ENCODE measurements at places on chromosomes 5 and 9.

- DNase-seq: no peak
Measured at GRCh38 chr5:60143942-60144549, 250.5 kb upstream of the PDE4D start.

DNA sequence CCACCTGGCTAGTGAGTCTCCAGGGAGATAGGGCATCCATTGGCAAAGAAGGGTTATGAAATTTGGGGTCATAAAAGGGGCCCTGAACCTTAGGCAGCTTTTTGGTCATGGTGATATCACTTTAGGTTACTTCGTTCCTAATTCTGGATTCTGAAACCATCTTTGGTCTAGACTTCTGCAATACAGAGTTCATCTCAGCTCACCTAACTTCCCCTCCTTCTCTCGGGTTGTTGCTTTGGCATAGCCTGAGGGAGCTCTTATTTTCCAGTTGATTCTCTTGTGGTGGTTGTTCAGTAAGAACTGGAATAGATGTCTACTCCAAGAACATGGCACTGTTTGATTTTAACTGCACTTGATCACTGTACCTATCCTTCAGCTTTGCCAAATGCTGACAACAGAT is 148.9 kb upstream of the RUSC2 start:
- no peak for DNase-seq

DNA sequence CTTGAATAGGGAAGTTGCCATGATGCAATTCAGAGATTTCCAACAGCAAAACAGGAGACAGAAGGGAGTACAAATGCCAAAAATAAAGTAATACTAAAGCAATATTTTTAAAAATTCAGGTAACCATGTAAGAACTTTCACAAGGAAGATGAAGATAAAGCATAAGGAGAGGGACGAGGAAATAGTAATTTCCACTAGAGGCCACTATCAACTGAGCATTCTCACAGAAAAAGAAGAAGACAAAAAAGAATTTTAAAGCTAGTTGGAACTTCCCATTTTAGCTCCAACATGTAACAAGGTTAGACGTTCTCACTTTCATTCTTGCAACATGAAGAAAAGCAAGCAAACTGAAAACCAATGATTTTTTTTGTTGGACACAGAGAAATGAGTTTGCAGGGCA is 779.9 kb upstream of the CDH6 start:
- DNase-seq: no peak

DNA sequence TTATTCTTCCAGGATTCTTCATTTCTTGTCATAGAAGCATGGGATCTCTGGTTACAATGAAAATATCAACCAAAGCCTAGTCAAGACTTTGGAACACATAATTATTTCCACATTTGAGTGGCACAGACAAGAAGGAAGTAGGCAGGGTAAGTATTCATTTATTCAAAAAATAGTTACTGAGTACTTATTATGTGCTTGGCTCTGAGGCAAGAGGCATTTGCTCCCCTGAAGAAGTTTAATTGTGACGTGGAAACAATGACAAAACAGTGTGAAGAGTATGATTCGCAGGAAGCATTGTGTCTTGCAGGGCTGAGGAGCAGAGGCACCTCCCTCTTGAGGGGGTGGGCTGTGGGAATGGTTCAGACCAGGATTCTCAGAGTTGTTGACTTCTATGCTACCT is 45.0 kb upstream of the TNFSF15 start:
- no peak for DNase-seq

DNA sequence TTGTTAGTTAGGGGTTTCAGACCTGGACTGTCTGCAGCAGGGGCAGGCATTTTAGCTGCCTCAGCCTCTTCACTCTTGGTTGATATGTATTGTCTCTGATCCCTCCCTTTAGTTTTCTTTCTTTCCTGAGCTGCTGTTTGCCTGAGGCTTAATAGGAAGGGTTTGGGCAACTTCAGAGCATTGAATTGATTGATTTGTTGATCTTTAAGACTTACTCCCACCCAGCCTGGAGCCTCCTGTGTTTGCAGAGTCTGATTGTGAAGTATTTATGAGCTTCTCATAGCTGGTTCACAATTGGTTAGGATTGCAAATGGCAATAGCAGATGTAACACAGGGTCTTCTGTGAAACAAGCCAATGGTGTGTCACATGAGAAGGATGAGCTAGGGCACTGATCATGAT is 671.8 kb upstream of the SEMA6A start:
- no peak for DNase-seq

GRCh38 chr5:22643356-22643755 is 209.8 kb downstream of the CDH12 start:
- no peak for DNase-seq

- no peak for DNase-seq
Measured at GRCh38 chr5:81300921-81301270, 491 bp upstream of the ZCCHC9 start.

DNA sequence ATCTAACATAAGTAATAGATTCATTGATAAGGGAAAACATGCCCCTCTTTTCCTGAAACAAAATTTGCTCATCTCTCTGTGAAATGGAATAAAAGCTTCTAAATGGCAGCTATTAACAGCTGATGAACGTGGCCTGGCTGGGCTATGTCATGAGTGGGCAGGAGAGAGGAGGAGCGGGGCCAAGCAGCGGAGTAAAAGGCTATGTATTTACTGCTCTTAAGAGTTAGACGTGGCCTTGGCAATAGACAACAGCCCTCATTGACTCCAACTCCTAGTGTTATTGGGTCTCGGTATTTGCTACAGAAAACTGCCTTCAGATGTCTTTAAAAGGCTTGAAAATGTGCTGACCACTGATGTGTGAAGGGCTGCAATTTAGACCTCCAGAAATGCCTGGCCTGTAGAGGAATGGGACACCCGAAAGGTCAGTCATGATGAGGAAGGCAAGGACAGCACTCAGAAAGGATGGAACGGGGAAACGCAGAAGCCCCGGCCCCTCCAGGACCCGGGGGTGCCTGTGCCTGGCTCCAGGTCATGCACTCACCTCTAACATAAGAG is 116.8 kb downstream of the PDZD2 start:
- DNase-seq: no peak

DNA sequence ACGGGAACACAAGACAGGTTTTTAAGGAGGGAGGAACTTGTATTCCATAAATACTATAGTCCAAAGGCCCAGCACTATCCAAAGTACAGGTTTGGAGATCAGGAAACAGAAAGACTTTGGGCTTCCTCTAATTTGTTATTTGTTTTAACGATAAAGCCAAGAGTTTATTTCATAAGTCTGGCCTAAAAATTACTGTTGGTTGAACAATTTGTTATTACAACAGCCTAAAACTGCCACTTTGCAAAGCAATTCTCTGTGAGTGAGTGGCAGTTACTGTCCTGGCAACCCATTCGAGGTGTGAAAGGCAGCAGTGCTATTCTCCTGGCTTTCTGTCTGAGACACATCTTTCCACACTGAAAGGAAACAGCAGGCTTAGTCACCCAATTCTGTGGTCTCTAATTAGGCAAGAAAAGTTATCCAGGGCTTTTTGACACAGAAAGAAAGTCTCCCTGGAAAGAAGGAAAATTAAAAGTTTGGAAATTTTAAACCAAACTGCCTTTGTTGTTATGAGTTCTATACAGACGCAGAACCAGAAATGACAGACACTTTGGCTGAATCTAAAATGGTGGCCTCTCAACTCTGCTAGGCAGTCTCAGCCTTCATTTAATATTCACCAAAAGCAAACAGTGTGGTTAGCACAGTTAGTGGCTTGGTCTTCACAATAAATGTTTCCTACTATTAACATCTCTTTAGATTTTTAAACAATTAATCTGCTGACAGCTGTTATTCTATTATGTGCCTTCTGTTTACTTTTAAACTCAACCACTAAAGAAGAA is 33.9 kb downstream of the PSMB7 start:
- DNase-seq: no peak

DNA sequence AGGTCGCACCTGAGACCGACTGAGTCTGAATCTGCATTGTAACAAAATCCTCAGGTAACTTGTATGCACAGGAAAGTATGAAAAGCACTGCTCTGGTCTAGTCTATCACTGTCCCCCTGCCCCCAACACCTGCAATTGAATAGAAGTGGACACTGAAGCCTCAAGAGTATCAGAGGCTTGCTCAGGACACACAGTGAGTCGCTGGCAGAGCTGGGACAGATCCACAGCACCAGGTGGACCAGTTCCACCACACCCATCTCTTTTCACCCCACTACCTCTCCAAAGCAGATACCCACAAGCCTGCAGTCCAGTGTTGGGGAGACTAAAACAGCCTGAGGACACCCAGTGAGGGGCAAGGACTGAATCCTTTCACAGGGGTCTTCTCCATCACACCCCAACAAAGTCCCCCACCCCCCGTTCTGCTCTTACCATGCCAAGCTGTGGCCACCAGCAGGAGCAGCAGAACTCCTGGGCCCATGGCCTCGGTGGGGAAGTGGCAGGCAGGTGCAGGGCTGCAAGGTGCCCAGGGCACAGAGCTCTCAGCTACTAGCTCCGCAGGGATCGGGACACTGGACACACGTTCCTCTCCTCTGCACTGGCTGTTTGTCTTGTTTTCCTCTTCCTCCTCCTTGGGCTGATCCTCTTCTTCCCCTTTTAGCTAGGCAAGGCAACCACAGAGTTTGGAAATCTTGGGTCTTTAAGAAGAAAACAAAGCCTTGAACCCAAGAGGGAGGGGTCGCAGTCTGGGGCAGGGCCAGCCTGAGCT is at the start of gene CSF1R:
TSS of gene CSF1R (minus strand) at position 605 of the 766 bp plus-strand sequence. CDS start at position 478, 127 bp downstream.
- no peak for DNase-seq

DNA sequence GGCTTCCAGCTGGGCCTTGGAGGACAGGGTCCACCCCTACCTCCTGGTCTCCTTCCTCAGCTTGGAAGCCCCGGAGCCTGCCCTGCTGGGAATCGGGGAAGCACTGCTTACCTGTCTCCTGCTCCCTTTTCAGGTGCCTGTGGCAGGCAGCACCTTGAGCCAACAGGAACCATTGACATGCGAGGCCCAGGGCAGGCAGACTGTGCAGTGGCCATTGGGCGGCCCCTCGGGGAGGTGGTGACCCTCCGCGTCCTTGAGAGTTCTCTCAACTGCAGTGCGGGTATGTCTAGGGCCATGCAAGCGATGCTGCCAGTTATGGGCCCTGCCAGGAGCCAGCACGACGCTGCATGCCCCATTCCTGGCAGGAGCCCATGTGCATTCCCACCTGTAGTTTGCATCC is 3.8 kb upstream of the CACFD1 start:
- no peak for DNase-seq

Data from NCI-H1694 (cell line).